Activated CD4-positive, alpha-beta T cell treated with anti-CD3 and anti-CD28 coated beads, Interleukin-2, Interleukin-4, amounts not matched to agents 100 ng/mL and 50 ng/mL, durations not matched to agents 16 hours and 8 hours (primary cell): ENCODE measurements at places on chromosomes 1 and 21.

DNA sequence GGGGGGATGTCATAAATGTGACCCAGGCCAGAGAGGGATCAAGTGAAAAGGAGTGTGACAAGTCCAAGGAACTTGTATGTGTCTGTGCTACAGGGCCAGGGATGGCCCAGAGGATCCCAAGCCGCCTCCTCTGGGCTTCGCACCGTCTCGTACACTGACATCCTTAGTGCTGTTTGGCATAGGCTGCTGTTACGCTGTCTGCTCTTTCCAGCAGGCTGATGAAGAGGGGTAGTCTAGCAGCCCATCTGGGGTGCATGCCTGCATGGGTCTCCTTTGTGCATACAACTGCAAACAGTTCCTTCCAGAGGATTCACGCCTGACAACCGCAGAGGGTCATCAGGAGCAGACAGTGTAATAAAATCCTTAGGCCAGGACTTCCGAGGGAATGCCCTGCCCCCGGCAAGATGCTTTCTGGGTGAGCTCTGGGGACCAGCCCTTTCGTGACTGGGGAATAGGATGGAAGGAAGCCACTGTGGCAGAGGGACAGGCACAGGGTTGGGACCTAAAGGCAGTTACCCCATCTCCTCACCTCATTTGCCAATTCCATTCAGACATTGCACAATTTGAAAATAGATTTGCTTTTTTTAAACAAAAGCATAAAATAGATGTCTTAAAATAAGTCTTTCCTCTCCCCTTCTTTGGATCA lies 6.3 kb upstream of the GOLT1A start:
- DNase-seq, result no peak

GRCh38 chr1:93908394-93909145 lies 660 bp downstream of the GCLM start:
- peak; percentile 53 for DNase-seq

DNA sequence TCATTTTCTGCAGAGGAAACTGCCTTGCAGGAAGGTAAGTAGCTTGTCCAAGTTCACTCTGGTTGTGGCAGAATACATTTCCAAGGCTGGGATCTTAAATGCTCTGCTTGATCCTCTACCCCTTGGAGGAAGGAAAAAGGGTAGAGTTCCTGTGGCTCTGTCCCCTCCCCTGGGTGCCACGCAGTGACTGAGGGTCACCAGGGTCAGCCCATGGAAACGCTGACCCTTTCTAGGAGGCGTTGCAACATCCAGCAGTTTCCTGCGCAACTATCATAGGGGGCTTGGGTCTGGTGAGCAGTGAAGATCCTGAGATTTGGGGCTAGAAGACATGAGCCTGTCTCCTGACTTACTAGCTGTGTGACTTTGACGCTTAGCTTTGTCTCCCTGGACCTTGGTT lies 29.4 kb upstream of the EPS8L3 start:
- DNase-seq, result no peak

- DNase-seq, result no peak
Measured at GRCh38 chr21:28833182-28833581, 159.5 kb downstream of the LTN1 start.

- no peak for DNase-seq
Measured at GRCh38 chr1:54934869-54935268, 45.6 kb upstream of the TMEM61 start.

GRCh38 chr21:32253215-32253641 lies 25.6 kb downstream of the MIS18A start:
- no peak for DNase-seq

- DNase-seq, result peak; percentile 56
Measured at GRCh38 chr1:187384504-187384903, 555.8 kb downstream of the PLA2G4A start.

GRCh38 chr1:43370564-43370963 lies 2.8 kb upstream of the ELOVL1 start:
- DNase-seq, result no peak

DNA sequence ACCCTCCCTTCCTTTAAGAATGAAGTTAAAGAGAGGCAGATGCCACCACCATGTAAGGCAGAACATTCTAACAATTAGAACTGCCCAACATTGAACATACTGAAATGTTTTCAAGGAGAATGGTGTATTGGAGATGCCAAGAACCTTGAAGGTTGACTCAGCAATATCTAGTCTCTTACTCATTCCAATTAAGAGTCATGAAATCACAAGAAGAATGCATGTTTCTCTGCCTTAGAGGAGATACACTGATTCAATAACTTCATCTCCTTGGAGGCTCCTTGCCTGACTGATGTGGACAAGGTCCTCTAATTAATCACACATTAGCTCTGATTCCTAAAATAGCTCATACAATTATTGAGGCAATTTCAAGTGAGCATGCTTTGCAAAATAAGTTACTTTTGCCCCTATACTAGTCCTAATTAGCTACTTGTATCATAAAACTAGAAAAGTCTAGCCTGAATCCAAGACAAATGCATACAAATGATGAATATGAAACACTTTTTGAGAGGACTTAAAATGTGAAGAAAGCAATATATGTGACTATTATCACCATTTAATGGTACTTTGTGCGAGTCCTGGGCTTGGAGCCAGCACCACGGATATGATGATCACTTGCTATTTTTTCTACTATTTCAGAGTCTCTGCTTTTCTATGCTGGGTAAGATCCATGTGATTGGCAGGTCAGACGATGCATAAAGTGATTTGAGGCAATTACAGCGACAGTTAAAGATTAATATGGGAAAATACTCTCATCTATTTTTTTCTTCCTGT lies 114.5 kb downstream of the DSCAM start:
- DNase-seq, result no peak

DNA sequence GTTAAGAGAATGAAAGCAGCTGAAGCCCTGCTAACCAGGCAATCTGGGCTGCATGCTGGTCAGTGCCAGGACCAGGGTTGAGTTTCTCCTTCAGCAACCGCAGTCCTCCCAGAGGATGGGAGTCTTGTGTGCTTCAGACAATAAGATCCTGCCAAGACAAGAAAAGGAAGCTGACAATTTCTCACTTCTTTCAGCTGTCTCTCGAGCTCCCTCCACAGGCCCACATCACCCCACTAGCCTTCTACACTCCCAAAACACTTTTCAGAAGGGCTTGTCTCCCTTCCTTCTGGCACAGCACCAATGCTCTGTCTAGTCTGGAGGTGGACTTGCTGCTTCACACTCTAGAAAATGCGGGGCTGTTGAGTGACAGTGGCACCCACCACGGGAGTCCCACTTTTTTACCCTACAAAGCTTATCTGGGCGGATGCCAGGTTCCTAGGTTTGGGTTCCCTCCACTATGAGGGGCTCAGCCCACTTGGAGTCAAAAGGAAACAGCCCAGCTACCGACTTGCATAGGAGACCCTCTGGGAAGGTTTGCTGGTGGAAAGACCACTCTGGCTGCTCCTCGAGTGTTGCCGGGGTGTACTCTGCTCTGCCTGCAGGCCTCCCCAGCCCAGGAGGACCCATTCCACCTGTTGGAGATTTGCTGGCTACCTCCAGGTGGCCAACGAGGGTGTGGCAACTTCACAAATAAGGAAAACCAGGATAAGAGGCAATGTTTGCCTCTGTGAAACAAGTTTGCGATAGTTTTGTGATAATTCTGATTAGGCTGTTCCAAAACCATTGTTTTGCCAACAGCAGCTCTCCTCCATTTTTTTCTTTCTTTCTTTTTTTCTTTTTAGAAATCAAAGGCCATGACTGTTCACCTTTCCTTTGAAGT lies 68.9 kb downstream of the TENT5C start:
- no peak for DNase-seq

GRCh38 chr21:42609811-42610210 lies 43.6 kb upstream of the PDE9A start:
- peak; percentile 19 for DNase-seq

GRCh38 chr1:212973426-212973825 lies 23.1 kb downstream of the VASH2 start:
- DNase-seq, result no peak
